Frontal cortex (tissue), 4 donors: ENCODE measurements at places on chromosomes 11 and 22. TPM values are rescaled to one million over a fixed set of nuclear protein-coding genes. Genes with fewer than 3 reads are reported as not detected.

VWCE gene
- total RNA-seq: 2.0 TPM

SPON1 gene
- 33.4 TPM for total RNA-seq

ATXN10 gene
- total RNA-seq: 390 TPM

UBQLNL gene
- total RNA-seq: under 0.01 TPM

UBQLN3 gene
- total RNA-seq: under 0.01 TPM

GGTLC3 gene
- total RNA-seq: not detected

LRRC56 gene
- total RNA-seq: 1.2 TPM

APOBEC3C gene
- not detected for total RNA-seq

NRIP3 gene
- total RNA-seq: 24.9 TPM

APOL3 gene
- total RNA-seq: 1.6 TPM

MMP8 gene
- not detected for total RNA-seq

YPEL4 gene
- total RNA-seq: 5.3 TPM

NCF4 gene
- 2.0 TPM for total RNA-seq

CCDC90B gene
- 216 TPM for total RNA-seq

CCDC34 gene
- 13.0 TPM for total RNA-seq

MRGPRX4 gene
- total RNA-seq: not detected

MMP7 gene
- total RNA-seq: not detected

MMP13 gene
- total RNA-seq: not detected

MRGPRE gene
- not detected for total RNA-seq

LRRC74B gene
- under 0.01 TPM for total RNA-seq

MS4A10 gene
- not detected for total RNA-seq

RCOR2 gene
- 14.3 TPM for total RNA-seq

FGF3 gene
- not detected for total RNA-seq

FOXRED2 gene
- 11.0 TPM for total RNA-seq

SLC22A25 gene
- not detected for total RNA-seq

KRTAP5-11 gene
- not detected for total RNA-seq

TIMM10B gene
- total RNA-seq: 21.2 TPM

INPP5J gene
- total RNA-seq: 2.0 TPM

SCN2B gene
- total RNA-seq: 4.9 TPM

CASP1 gene
- 2.9 TPM for total RNA-seq

PHF21B gene
- total RNA-seq: 8.6 TPM

NXPE4 gene
- not detected for total RNA-seq

ANO5 gene
- total RNA-seq: 22.0 TPM

APOA1 gene
- not detected for total RNA-seq

C11orf42 gene
- total RNA-seq: not detected

POU2F3 gene
- 0.41 TPM for total RNA-seq

EIF1AD gene
- 22.0 TPM for total RNA-seq
